ENCODE measurements at places on chromosomes 6 and 20. TPM values are rescaled to one million over a fixed set of nuclear protein-coding genes. Genes with fewer than 3 reads are reported as not detected.
A peak's percentile ranks its signal among the peaks of the same experiment; 100 is the strongest.

- H3K27ac ChIP-seq: no peak overlapping the region
- H3K27me3 ChIP-seq: no peaks in the 10 kb centered on the region
- no peak for DNase-seq
- H3K36me3 ChIP-seq: no peaks in the 10 kb centered on the region
- H3K4me1 ChIP-seq: no peaks in the 10 kb centered on the region
- no peak overlapping the region for H3K4me3 ChIP-seq
These were observed 20.9 kb downstream of the RAB44 start for GRCh38 chr6:36718560-36718959.

GRCh38 chr6:3026791-3027626 lies 27.3 kb downstream of the NQO2 start:
- no peak overlapping the region for H3K27ac ChIP-seq
- H3K27me3 ChIP-seq: no peaks in the 10 kb centered on the region
- H3K4me1 ChIP-seq: no peaks in the 10 kb centered on the region
- DNase-seq: no peak

DNA sequence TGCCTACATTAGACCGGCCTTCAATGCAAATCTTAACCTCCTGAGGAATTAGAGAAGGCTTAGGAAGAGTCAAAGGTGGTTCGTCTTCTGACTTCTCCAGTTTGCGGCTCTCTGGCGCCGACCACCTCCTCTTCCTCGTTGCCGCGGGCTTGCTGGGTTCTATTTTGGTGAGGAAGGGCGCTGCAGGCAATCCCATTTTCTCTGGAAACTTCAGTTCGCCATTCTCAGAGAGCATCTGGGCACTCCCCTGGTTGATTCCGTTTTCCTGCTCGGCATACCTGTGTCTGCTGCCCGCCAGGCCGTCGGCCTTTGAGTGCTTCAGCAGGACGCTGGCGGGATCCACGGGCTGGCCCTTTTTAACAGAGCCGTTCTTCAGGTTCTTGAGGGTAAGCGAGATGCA lies 67.9 kb downstream of the GMPR start:
- no peaks in the 10 kb centered on the region for H3K36me3 ChIP-seq
- no peak overlapping the region for H3K27ac ChIP-seq
- H3K27me3 ChIP-seq: no peaks in the 10 kb centered on the region
- H3K4me3 ChIP-seq: no peak overlapping the region

Gene PLCB4
- total RNA-seq: 11.6 TPM

- H3K4me1 ChIP-seq: no peaks in the 10 kb centered on the region
- no peak overlapping the region for H3K4me3 ChIP-seq
- no peaks in the 10 kb centered on the region for H3K36me3 ChIP-seq
- no peak for DNase-seq
- H3K27ac ChIP-seq: no peak overlapping the region
These were observed 29.2 kb downstream of the FIG4 start for GRCh38 chr6:109720311-109720710.

GRCh38 chr20:57212534-57213276 lies 53.7 kb downstream of the BMP7 start:
- no peaks in the 10 kb centered on the region for H3K27me3 ChIP-seq
- H3K27ac ChIP-seq: no peak overlapping the region
- H3K4me1 ChIP-seq: no peaks in the 10 kb centered on the region
- no peak overlapping the region for H3K4me3 ChIP-seq
- H3K36me3 ChIP-seq: no peaks in the 10 kb centered on the region

GRCh38 chr20:16576219-16576618 lies 3.0 kb upstream of the KIF16B start:
- H3K27me3 ChIP-seq: no peaks in the 10 kb centered on the region
- no peak overlapping the region for H3K27ac ChIP-seq
- H3K4me1 ChIP-seq: no peaks in the 10 kb centered on the region
- H3K4me3 ChIP-seq: no peak overlapping the region
- H3K36me3 ChIP-seq: no peaks in the 10 kb centered on the region

Gene CST4
- not detected for total RNA-seq

DNA sequence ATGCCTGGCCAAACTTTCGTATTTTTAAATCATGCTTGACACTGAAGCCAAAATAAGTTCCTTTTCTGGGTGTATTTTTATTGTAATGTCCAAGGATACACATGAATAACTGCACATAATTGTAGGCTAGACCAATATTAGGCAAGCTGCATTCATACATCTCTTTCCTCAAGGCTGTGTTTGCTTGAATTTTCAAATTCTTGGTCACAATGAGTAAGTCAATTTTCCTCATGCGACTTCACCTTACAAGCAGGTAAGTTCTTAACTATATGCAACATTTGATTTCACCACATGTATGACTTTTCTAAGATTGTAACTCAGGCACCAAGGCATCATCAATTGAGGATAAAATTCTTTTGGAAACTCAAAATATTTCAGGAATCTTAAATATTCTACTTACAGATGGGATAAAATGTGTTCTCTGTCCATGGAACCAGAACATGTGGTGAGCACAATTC lies 112.4 kb upstream of the ZNF217 start:
- no peak for DNase-seq
- H3K36me3 ChIP-seq: no peaks in the 10 kb centered on the region
- H3K27ac ChIP-seq: no peak overlapping the region
- H3K4me1 ChIP-seq: no peaks in the 10 kb centered on the region
- no peak overlapping the region for H3K4me3 ChIP-seq
- H3K27me3 ChIP-seq: no peaks in the 10 kb centered on the region

- H3K4me3 ChIP-seq: no peak overlapping the region
- no peaks in the 10 kb centered on the region for H3K36me3 ChIP-seq
- H3K27me3 ChIP-seq: no peaks in the 10 kb centered on the region
These were observed 375.4 kb downstream of the CDKAL1 start for GRCh38 chr6:20909621-20910020.

GRCh38 chr20:25486377-25486776 lies 78.9 kb downstream of the GINS1 start:
- H3K36me3 ChIP-seq: no peaks in the 10 kb centered on the region
- no peaks in the 10 kb centered on the region for H3K4me1 ChIP-seq
- H3K27ac ChIP-seq: no peak overlapping the region
- no peaks in the 10 kb centered on the region for H3K27me3 ChIP-seq
- no peak for DNase-seq

DNA sequence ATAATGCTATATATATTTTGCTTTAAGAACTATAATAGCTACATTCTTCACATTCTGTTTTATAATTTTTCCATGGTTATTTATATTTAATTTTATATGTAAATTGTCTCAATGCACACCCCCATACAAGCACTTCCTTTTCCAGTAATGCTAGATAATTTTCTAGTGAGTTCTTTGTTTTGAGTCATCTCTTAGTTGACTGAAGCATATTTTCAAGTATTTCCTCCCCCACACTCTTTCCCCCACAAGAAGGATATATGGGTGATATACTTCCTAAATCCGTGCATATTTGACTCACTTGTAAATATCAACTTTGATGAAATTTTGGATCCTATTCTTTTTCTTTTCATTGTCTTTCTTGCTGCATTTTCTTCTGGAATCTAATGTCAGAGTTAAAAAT lies 82.1 kb upstream of the SRSF6 start:
- no peaks in the 10 kb centered on the region for H3K27me3 ChIP-seq
- H3K4me3 ChIP-seq: no peak overlapping the region
- H3K27ac ChIP-seq: no peak overlapping the region
- no peaks in the 10 kb centered on the region for H3K36me3 ChIP-seq

Gene PHF20
- 61.1 TPM for total RNA-seq

GRCh38 chr6:92887871-92888270 lies 531.5 kb downstream of the EPHA7 start:
- no peaks in the 10 kb centered on the region for H3K4me1 ChIP-seq
- no peaks in the 10 kb centered on the region for H3K27me3 ChIP-seq
- no peak overlapping the region for H3K27ac ChIP-seq
- H3K4me3 ChIP-seq: no peak overlapping the region
- no peak for DNase-seq
- no peaks in the 10 kb centered on the region for H3K36me3 ChIP-seq

Gene CALHM4
- total RNA-seq: 0.57 TPM

Gene OR2J3
- total RNA-seq: 0.09 TPM

DNA sequence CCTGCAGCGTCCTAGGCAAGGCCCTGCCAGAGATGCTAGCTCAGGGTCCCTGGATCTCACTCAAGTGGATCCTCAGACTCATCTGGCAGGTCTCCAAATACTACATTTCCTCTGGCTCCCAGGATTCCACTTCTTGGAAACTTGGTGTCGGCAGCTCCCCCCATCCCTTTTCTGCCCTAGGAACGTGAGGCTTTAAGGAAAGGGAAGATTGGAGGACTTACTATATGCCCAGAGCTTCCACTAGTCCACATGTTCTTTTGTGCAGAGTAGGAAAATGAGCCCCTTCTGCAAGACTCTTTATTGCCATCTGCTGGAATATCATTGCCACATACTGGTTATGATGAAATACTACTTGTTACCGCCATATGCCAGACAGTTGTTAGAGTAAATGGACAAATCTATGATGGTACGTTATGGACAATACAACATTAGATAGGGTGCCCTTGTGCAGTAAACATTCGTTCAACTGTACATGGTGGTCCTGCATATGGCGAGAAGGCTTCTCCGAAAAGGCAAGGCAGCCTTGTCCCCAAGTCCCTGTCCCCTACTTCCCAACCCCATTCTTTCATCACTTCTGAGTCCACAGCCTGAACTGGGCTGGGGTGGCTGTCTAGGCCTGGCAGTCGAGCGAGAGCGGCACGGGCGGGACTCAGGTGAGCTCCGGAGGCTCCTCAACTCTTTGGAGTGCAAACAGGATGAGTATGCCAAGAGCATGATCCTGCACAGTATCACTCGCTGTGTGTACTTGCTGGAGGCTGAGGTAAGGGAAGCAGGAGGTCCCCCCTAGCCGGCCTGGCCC lies 780 bp downstream of the ARMC12 start:
- DNase-seq: peak; percentile 54
- H3K4me3 ChIP-seq: no peak overlapping the region
- H3K27me3 ChIP-seq: no peaks in the 10 kb centered on the region

Gene ABHD16B
- total RNA-seq: not detected

GRCh38 chr6:37289931-37290330 lies 32.0 kb upstream of the TMEM217 start:
- no peaks in the 10 kb centered on the region for H3K27me3 ChIP-seq
- no peak overlapping the region for H3K27ac ChIP-seq
- no peaks in the 10 kb centered on the region for H3K36me3 ChIP-seq
- DNase-seq: no peak
- no peaks in the 10 kb centered on the region for H3K4me1 ChIP-seq

Gene NMBR
- total RNA-seq: not detected

GRCh38 chr20:23393996-23394775 lies 27.1 kb downstream of the NAPB start:
- no peak for DNase-seq
- no peak overlapping the region for H3K27ac ChIP-seq
- H3K4me1 ChIP-seq: no peaks in the 10 kb centered on the region
- no peaks in the 10 kb centered on the region for H3K36me3 ChIP-seq
- no peaks in the 10 kb centered on the region for H3K27me3 ChIP-seq

- H3K27ac ChIP-seq: no peak overlapping the region
- no peaks in the 10 kb centered on the region for H3K27me3 ChIP-seq
- no peak for DNase-seq
These were observed 49.3 kb downstream of the SLC35F1 start for GRCh38 chr6:117956386-117956785.

GRCh38 chr6:111662794-111663593 lies 57.3 kb upstream of the TRAF3IP2 start:
- peak; percentile 48 for DNase-seq
- no peak overlapping the region for H3K4me3 ChIP-seq

Gene MYT1
- 0.74 TPM for total RNA-seq

DNA sequence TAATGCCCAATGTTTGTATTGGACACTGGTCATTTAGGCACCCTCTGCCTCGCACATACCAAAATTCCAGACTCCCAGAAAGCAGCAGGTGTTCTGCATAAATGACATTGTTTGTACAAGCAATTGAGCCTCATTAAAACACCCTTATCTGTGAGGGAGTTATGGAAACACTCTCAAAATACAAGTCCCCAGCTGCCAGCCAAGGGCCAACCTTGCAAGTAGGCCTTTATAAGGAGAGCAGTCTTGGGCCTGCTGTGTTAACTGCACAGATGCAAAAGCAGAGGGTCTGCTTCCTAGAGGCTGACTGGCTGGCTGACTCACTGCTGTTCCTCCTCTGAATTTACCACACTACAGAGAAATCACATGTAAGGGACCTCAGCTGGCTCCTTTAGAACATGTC lies 150.4 kb upstream of the HMGN3 start:
- H3K4me1 ChIP-seq: no peaks in the 10 kb centered on the region
- H3K27me3 ChIP-seq: no peaks in the 10 kb centered on the region
- DNase-seq: no peak
- H3K4me3 ChIP-seq: no peak overlapping the region

Gene MYLK4
- 0.46 TPM for total RNA-seq

- no peaks in the 10 kb centered on the region for H3K27me3 ChIP-seq
- H3K4me1 ChIP-seq: no peaks in the 10 kb centered on the region
- no peak overlapping the region for H3K27ac ChIP-seq
- no peak for DNase-seq
- H3K4me3 ChIP-seq: no peak overlapping the region
These were observed 177.6 kb downstream of the THBS2 start for GRCh38 chr6:169075915-169076654.

DNA sequence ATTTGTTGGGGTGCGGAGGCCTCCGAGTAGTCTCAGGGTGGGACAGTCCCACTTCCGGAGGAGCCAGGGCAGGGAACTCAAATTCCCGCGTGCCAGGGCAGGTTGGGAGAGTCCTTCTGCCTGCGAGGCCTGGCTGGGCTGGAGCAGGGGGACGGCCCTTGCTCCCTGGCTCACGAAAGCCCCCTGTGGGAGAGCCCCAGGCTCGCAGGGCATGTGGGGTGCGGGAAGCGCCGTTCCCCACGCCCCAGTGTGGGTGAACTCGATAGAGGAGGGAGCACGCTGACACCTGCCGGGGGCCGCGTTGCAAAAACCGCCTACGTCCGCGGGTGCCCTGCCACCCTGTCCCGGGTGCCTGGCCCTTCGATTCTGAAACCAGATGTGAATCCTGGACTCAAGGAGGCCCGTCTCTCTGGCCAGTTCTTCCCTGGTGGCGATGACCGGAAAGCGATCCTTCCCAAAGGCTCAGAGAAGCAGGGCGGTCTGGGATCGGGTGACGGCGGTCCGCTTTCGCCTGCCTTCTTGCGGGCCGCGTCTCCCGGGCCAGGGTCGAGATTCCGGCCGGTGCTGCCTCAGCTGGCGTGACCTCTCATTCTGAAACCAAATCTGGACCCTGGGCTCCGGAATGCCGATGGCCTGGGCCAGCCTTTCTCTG lies 1846.5 kb upstream of the DEFB115 start:
- DNase-seq: no peak
- H3K27ac ChIP-seq: no peak overlapping the region

DNA sequence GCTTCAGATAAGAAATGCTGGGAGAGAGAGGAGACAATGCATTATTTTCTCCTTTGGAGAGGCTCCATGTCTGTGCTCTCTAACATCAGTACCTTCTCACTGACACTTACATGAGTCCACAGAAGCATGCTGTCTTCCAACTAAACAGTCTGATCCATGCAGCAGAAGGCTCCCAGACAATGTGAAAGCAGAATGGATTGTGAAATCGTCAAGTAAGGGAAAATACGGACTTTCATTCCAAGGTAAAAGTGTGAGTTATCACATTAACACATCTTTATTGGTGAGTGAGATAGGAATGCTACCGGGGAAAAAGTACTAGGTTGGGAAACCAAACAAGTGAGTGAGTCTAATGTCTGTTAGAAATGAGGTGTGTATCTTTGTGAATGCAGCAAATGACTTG lies 167.6 kb upstream of the KCNK16 start:
- no peaks in the 10 kb centered on the region for H3K27me3 ChIP-seq
- no peak overlapping the region for H3K27ac ChIP-seq
- H3K36me3 ChIP-seq: no peaks in the 10 kb centered on the region
- H3K4me3 ChIP-seq: no peak overlapping the region

All from prostate gland (tissue), 2 donors.